ENCODE measurements at places on chromosomes 12 and 14.

DNA sequence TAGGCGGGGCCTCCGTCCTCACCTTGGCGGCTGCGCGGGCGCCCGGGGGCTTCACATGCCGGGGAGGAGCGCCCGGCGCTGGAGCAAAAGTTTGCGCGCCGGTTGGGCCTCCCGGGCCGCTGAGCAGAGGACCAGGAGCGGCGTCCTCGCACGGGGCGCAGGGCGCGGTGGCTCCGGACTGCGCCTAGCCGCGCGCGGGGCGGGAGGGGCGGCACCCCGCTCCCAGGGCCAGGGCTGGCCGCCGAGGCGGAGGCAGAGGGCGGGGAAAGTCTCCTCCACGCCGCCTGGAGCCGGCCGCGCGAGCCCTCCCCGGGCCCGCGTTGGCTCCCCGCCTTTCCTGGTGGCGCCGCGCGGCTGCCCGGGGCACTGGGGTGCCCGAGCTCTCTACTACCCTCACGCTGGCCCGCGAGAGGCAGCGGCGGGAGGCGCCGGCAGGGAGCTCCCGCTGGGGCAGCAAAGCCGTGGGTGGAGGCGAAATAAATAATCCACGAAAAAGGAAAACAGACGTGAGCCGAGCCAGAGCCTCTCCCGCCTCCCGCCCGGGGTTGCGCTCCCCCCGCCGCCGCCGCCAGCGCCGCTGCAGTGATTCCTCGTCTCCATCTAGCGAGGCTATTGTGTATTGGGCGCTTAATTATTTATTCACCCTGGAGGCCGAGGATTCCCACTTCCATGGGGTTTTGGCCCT, 400 bp upstream of the PRIMA1 start:
- peak; percentile 8 for DNase-seq

GRCh38 chr14:100592972-100593371, 5.8 kb upstream of the BEGAIN start:
- no peak for DNase-seq

DNA sequence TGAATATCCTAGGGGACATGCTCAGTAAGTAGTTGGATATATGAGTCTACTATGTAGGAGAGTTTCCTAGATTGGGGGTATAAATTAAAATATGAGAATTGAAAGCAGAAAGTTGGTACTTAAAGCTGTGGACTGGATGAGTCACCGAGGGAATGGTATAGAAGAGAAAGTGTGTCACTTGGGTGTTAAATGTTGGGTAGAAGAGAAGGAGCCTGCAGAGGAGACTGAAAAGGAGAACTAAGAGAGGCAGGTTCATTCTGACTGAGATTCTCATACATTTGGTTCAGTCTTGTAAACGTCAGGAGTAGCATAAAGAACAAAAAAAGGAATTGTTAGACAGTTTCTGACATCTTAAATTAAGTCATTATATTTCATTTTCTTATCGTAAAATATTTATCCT, 19.9 kb downstream of the LRRC9 start:
- no peak for DNase-seq

DNA sequence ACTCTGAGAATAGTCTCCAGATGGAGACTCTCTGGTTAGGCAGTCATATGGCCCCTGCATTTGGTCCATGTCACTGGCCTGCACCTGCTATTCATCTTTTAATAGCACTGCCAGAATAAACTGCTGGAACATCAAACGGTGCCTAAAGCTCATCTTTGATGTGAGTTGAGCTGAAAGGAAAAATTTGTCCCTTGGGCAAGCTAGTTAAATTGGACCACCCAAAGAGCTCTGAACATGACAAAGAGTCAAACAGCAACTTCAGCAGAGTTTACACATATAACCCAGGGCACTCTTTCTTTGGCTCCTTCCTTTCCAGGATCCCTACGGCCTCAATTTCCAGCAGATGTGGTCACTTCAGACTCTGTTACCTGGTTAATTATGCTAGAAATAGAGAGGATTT, 269.9 kb downstream of the RPL10L start:
- DNase-seq = no peak

DNA sequence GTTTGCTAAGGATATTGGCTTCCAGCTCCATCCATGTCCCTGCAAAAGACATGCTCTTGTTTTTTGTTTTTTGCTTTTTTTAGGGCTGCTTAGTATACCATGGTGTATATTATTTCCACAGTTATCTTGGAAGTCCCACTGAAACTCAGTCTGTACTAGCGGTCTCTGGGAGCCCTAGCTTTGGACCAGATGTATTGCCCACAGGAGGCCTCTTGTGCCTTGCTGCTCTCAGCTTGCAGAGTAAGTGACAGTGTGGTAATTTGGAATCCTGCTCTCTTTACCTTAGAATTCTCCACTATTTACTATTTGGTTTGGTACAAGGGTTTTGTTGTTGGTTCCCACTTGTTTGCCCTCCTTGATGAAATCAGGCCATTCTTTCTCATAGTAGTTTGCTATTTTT, 1022.9 kb downstream of the LRFN5 start:
- no peak for DNase-seq

- no peak for DNase-seq
These were observed 282.4 kb upstream of the TMEM132C start for GRCh38 chr12:127984386-127985055.

GRCh38 chr12:14890701-14891100, 5.0 kb upstream of the MGP start:
- DNase-seq = no peak

DNA sequence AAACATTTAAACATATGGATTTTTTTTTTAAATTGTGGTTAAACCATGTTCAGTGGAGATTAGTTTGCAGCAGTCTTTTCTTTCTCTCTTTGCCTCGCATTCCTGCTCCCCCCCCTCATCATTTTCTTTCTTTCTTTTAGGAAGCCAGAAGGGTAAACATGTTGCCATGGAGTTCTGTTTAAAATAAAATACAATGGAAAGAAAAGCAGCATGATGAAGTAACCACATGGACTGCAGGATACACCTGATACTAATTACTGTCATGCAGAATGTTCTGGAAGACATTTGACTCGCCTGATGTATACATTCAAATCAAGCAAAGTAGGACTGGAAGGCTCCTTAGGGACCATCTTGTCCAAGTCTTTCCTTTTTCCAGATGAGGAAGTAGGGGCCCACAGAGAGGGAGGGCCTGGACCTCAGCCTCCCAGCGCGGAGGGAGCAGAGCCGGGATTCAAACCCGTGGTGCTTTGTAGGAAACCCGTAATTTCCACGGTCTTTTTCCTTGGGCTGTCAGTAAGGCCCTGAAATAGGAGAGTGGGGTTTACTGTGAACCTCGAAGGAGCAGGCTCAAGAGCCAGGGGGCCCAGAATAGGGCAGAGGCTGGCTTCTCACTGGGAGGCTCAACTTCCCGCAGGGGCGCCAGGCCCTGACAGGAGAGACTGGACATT, 2.4 kb upstream of the MEG3 start:
- no peak for DNase-seq

GRCh38 chr14:54866588-54866987, 36.0 kb downstream of the GCH1 start:
- no peak for DNase-seq

- DNase-seq = no peak
These were observed 13.2 kb downstream of the PLBD1 start for GRCh38 chr12:14554281-14555007.

DNA sequence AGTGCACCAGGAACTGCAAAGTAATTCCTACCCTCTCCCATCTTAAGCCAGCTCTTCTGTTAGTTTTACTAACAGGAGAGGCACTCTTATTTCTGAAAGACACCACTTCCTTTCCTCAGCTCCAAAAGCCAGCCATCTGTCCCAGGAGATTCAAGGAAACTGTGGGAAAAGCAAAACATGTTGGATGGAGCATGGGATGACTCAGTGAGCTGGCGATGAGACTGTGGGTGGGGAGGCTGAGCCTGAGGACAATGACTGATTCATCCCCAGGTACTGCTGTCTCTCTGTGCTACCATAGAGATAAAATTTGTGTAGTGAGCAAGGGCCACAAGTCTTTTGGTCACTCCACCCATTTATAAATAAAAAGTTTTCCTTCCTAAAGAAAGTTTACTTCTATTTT, 141.4 kb downstream of the MYRFL start:
- DNase-seq = no peak

DNA sequence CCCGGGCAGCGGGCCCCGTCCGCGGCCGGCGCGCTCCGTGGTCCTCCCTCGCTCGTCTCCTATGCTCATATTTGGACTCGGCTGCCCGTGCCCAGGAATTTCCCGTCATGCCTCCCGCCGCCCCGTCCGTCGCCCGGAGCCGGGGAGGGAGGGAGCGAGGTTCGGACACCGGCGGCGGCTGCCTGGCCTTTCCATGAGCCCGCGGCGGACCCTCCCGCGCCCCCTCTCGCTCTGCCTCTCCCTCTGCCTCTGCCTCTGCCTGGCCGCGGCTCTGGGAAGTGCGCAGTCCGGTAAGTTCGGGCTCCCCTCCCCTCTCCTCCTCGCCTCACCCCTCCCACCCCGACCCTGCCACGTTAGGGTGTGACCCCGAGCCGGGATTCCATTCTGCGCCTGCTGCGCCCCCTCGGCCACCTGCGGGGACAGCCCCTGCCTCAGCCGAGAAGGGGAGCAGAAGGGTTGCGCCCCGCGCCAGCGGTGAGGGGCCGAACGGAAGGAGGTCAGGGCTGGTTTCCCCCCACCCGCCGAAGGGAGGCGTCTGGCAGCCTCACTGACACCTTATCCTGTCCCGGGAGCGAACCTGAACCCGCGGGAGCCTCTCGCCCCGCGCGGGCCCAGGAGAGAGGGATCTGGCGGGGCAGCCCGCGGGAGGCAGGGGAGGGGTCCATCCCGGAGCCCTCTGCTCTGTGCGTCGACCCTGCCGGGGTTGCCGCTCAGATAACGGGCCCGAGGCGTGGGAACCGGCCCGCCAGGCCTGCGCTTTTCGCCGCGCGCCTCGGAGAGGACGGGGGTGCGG, at the start of gene MSRB3:
Gene MSRB3, plus strand, starts transcription at position 108 of the 793 bp plus-strand sequence. CDS start 29,897 bp downstream, outside the sequence.
- peak; percentile 50 for DNase-seq

DNA sequence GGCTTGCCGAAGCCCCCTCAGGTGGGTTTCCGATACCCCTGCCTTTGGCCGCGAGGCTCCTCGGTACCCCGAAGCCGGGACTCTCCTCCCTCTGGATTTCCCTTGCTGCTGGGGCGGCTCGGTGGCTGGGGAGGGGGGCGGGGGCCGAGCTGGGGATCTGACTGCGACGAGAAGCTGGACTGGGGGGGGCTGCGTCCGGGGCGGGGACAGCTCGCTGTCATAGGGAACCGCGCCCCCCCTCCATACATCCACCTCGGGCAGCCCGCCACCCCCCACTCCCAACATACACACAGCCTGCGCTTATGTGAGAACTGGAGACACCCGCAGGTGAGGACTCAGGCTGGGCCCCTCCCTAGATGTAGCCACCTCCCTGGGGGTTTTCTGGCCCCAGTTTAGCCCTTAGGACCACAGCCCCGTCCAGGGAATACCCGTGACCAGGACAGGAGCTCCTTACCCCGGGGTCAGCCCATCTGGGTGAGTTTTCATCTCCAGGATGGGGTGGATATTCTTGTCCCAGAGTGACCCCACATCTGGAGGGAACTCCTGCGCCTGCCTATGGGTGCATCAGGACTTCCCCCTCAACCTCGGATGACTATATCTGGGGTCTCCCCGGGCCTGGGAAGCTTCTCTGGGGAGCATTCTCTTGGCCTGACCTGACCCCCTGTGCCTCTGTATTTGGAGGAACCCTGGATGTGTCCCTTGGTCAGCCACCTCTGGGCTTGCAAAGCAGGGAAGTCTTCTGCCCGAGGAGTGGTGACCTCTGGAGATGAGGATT, 687 bp downstream of the ASIC1 start:
- DNase-seq = no peak

DNA sequence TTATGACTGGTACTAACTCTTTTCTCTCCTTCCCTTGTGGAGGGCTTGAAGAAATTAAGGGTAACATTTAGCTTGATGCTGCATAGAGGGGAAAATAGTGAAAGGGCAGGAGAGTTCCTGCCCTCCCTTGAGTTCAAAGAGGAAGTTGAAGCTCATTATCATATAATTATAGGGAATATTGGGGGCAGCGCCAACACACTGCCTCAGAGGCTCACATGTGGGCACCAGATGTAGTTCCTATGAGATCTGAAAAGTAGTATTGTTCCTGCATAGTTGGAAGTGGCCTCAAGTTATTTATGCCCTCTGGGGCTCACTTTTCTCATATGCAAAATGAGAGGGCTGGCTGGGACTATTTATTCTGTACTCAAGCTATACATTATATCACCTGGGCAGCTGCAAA, 33.0 kb upstream of the FGF23 start:
- no peak for DNase-seq

GRCh38 chr12:22683131-22683530, 58.2 kb downstream of the ETNK1 start:
- DNase-seq = no peak

GRCh38 chr12:25412735-25413134, 140.3 kb downstream of the LMNTD1 start:
- DNase-seq = no peak

DNA sequence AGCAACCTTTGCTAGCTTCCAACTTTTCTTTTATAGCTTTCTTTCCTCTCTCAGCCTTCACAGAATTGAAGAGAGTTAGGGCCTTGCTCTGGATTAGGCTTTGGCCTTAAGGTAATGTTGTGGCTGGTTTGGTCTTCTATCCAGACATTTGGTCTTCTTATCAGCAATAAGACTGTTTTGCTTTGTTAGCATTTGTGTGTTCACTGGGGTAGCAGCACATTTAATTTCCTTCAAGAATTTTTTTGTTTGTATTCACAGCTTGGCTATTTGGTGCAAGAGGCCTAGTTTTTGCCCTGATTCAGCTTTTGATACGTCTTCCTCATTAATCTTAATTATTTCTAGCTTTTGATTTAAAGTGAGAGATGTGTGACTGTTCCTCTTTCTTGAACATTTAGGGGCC, 130.8 kb downstream of the RAD51B start:
- DNase-seq = no peak

DNA sequence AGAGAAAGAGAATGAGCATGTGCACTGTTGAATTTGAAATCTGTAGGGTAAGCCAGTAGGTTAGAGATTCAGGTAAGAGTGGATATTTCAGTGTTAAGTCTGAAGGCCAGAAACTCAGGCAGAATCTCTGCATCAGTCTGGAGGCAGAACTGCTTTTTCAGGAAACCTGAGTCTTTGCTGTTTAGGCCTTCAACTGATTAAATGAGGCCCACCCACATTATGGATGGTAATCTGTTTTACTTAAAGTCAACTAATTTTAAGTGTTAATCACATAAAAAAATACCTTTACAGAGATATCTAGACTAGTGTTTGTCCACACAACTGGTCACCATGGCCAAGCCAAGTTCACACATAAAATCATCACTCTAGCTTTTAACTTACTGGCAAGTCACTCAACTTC, 205.0 kb upstream of the DDHD1 start:
- no peak for DNase-seq

DNA sequence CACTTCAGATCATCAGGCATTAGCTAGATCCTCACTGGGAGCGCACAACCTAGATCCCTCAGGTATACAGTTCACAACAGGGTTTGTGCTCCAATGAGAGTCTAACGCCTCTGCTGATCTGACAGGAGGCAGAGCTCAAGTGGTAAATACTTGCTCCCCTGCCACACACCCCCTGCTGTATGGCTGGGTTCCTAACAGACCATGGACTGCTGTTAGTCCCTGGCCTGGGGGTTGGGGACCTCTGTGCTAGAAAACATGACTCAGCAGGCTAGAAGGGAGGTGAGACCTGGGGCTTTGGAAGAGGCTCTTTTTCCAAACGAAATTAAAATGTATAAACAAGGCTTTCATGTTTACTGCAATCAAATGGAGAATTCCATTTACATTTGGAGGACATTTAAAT, 691.1 kb downstream of the FLRT2 start:
- DNase-seq = no peak
